ENCODE measurements at places on chromosomes 16 and 17.

GRCh38 chr17:76554131-76554530 lies 14.3 kb downstream of the PRCD start:
- no peak for DNase-seq

GRCh38 chr17:57975044-57975443 lies 13.0 kb downstream of the VEZF1 start:
- no peak for DNase-seq

DNA sequence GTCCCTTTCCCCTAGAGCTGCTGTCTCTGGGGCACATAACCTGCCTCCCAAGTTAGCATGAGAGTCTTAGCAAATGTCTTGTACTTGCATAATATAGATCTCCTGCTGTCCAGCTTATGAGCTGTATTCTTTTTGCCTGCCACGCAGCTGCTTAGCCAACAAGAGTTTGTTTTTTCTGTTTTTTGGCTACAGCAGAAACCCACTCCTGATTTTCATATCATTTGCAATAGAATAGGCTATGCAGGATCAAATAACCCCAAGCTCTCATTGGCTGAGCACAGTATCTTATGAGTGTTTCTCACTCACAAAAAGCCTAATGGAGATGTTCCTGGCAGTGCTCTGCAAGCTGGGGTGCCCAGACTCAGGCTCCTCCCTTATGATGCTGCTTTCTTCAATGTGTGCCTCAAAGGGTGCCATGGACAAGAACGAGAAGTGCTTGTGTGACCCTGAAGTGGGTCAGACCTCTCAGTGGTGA lies 23.1 kb downstream of the B9D1 start:
- no peak for DNase-seq

DNA sequence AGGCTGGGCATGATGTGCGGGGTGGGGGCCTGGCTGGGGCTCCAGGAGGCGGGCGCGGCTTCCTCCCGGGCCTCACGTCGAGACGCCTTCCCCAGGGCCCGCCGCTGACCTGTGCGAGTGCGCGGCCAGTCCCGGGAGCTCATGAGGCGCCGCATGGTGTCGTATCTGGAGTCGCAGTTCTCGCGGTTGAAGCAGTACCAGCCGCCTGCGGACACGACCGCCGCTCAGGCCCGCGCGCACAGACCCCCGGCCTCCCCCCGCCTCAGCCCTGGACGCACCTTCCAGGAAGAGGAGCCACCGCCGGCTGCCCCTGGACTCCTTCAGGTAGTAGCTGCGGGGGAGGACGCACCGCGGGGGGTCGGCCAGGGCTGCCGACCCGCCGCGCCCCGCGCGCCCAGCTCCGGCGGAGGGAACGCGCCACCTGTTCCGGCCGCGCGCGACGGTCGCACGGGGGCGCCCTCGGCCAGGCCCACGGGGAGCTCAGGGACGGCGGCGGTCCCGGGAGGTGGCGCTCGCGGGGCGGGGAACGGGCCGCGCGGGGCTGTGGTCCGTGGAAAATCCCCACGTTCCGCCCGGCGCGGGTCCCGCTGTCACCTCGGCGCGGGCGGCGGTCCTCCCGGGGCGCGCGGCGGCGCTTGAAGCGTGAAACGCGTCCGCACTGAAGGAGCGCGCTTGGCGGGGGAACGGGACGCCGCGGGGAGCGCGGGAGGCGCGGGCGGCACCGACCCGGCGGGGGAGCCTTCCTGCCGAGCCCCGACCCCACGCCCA lies 1.4 kb downstream of the NOTUM start:
- DNase-seq, result peak; percentile 73

DNA sequence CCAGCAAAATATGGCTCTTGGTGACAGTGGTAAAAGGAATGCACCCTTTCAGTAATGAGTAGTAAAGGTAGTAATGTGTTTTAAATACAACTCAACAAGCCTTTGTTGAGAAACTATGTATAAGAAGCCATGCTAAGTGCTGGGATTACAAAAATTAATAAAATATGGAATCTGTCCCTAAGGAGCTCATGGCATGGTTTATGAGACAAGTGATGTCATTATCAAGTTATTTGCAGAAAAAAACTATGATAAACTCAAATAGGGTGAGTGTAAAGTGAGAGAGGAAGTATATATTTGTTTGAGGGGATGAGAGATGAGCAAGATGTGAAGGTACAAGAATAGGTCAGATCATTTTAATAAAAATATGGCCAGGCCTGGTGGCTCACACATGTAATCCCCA lies 76.9 kb downstream of the NF1 start:
- no peak for DNase-seq

DNA sequence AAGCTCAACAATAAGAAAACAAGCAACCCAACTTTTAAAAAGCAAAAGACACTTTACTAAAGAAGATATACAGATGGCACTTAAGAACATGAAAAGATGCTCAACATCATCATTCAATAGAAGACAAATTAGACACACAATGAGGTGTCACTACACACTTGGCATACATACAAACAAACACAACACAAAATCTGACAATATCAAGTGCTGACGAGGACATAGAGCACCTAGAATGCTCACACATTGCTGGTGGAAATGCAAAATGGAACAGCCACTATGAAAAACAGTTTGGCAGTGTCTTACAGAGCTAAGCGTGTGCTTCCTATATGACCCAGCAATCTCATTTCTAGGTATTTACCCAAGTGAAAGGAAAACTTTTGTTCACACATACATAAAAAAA lies 18.9 kb downstream of the RPRML start:
- DNase-seq, result no peak

- no peak for DNase-seq
Observed at GRCh38 chr17:62194401-62194800, 129.3 kb upstream of the MED13 start.

GRCh38 chr16:60655514-60656153 lies 1380.6 kb downstream of the CDH8 start:
- DNase-seq, result no peak

GRCh38 chr16:2952679-2953078 lies 11.4 kb upstream of the KREMEN2 start:
- no peak for DNase-seq

- DNase-seq, result no peak
Observed at GRCh38 chr17:57920916-57921703, 34.1 kb downstream of the CUEDC1 start.

DNA sequence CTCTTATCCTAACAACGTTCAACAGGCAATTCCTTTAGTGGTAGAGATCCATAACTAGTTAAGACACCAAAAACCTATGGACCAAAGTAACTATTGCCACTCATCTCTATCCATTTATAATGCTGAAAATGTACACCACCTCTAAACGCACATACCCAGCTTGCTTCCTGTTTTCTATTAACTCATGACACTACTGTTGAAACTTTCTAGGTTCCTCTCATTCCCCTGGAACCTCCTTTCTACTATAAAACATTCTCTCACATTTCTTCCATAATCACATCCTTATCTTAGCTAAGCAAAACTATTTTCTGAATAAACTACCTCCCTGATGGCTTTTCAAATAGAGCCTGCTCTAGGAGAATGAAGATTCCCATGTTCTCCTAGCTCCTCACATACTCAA lies 42.9 kb upstream of the KSR1 start:
- DNase-seq, result no peak

DNA sequence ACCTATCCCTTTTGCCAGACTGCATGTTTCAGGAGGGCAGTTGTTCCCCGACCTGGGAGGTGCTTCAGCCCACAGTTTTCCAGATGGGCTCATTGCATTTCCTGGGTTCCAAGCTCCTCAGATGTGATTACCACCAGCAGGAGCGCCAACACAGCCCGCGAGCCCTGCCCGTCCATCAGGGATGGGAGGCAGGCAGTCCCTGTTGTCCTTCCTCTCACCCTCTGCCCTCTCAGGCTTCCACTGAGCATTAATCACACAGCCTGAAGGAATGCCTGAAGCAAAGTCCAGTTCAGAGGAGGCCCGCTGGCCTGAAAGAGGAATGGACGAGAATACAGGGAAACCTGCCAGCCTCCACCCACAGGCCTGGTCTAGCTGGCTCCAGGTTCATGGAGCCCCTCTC lies 256.3 kb upstream of the SDK2 start:
- DNase-seq, result no peak

GRCh38 chr16:73753931-73754330 lies 542.7 kb upstream of the PSMD7 start:
- no peak for DNase-seq

DNA sequence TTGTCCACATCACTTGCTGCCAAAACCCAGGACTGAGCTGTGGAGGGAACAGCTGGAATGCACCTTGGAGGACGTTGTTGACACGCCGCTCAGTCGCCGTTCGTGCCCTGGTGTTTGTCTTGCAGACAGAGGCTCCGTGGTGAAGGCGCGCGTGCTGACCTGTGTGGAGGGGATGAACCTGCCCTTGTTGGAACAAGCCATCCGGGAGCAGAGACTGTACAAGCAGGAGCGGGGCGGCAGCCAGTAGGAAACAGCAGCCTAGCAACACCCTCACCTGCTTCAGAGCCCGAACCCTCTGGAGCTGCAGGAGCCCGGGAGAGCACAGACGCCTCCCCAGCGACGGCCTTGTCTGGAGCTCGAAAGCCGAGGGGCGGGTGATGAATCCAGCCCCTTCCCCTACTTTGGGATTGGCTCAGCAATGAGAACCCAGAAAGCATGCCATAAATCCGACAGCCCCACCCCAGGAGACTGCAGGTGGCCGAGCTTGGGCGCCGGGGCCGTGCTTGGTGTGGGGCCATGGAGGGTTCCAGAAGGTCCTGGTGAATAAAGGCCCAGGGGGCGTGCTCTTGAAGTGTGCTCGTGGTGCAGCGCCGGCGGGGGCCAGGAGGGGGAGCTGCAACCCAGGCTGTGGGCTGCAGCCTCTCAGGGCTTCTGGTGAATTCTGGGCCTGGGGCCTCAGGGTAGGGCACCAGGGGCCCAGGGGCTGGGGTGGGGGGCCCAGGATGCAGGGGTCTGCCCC lies 470 bp upstream of the CDK3 start:
- peak; percentile 34 for DNase-seq

GRCh38 chr17:28615260-28615940 lies 1.4 kb upstream of the RSKR start:
- no peak for DNase-seq

- DNase-seq, result no peak
Observed at GRCh38 chr17:42992872-42993271, 5.3 kb upstream of the RPL27 start.

- no peak for DNase-seq
Observed at GRCh38 chr17:35819455-35819854, 10.2 kb downstream of the TAF15 start.

- DNase-seq, result no peak
Observed at GRCh38 chr16:48526058-48526957, 83.7 kb downstream of the N4BP1 start.
